ENCODE measurements at places on chromosomes 11 and 22. TPM values are rescaled to one million over a fixed set of nuclear protein-coding genes. Genes with fewer than 3 reads are reported as not detected.

Gene TRIM51
- total RNA-seq: not detected

GRCh38 chr11:30143098-30143705 lies 87.6 kb upstream of the FSHB start:
- DNase-seq: peak; percentile 41

GRCh38 chr11:134292661-134293060 lies 16.5 kb downstream of the GLB1L3 start:
- no peak for DNase-seq

Gene NXPE4
- not detected for total RNA-seq

DNA sequence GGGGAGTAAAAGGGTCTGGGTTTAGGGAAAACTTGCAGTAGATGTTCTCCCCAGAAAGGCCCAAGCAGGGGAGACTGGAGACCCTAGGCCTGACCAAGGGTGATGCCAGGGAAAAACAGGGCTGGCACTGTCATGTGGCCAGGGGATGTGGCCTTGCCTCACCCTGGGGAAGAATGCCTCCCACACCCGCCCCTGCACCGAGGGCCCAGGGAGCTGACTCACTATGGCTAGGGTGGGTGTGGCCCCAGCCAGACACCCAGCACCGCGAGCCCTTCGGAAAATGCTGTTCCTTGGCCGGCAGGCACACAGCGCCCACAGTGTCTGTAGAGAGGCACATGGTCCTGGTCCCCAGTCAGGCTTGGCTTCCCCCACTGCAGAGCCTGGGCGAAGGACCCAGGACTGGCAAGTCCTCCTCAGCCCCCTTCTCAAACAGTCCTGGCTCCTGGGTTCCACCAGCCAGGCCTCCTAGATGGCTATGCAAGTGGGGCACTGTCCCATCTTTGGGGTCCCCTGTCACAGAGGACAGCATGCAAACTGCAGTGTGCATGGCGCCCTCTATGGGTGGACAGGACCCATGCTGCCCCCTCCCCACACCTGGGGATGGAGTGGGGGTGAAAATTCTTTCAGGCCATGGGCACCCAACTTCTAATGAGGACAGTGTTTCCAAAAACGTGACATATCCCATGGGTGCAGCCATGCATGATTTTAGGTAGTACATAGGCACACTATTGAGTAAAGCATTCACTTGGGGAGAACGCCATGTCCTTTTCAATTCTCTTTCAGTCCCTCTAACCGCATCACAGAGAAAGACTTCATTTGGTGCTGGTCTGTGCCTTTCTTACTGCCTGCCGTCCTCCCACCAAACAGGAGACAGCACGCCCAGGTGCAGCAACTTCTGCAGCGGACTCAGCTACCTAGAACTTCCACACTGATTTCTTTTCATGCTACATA lies 15.2 kb downstream of the TMPRSS5 start:
- peak; percentile 91 for DNase-seq

DNA sequence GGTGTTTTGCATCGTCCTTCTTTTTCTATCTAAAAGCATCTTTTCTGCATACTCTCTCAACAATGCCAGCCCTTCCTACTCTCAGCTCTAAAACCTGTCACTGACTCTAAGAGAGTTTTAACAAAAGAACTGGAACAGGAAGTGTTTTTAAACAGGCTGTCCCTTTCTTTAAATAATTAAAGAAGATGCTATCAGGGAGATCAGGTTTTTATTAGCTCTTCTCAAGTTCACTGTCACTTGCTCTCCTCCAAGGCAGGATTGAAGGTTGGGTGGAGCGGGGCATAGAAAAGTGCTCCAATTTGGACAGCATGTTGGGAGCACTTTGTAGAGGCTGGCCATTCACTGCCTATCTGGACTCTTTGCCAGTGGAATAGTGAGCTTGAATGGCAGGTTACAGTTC lies 56.4 kb upstream of the BARX2 start:
- no peak for DNase-seq

Gene CSTPP1
- 31.5 TPM for total RNA-seq

DNA sequence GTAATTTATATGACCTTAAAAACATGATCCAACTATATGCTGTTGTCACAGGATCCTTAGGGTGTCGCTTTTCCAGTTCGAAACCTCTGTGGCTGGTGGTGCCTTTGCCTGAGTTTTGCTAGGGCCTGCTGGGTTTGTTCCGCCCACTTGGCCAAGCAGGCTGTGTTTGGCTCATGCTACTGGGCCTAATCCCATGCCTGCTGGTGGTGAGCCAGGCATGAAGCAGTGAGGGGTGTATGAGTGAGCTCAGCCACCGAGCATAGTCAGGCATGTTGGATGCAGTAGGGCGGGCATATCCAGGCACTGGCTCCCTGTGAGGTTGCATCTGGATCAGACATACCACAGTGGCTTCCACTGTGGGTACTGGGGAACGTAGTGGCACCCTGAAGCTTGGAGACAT lies 16.3 kb downstream of the NPAT start:
- DNase-seq: no peak

DNA sequence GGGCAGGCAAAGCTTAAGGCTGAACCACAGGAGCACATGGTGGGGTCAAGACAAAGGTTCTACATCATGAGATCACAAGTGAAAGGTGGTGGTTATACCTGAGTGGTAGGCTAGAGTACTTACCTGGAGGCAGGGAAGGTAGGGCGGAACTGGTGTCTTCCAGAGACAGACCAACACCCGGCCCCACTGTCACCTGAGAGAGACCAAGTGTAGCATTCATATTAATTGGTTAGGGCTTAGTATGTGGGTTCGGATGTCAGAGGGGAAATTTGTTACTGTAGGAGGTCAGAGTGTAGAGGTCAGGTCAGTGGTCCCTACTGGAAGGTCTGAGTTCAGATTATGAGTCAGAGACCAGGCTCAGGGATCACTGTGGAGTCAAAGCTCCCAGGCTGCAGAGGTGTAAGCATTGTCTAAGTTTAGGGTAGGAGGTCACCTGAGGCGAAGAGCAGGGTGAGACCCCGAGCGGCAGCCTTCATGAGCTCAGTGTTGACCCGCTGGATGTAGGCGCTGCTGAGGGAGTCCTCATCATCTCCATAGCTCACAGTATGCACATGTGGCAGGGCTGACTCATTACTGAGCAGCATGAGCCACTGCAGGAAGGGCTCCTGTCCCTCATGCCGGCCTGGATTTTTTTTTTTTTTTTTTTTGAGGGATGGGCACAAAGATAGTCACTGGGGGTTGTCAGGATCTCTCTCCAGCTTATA lies 3.2 kb downstream of the TPP1 start:
- DNase-seq: peak; percentile 66

GRCh38 chr11:123473941-123474677 lies 44.0 kb downstream of the GRAMD1B start:
- DNase-seq: peak; percentile 96

- no peak for DNase-seq
Observed at GRCh38 chr11:16295592-16295991, 60.8 kb downstream of the SOX6 start.

GRCh38 chr22:20604776-20605221 lies 97.4 kb downstream of the MED15 start:
- no peak for DNase-seq

DNA sequence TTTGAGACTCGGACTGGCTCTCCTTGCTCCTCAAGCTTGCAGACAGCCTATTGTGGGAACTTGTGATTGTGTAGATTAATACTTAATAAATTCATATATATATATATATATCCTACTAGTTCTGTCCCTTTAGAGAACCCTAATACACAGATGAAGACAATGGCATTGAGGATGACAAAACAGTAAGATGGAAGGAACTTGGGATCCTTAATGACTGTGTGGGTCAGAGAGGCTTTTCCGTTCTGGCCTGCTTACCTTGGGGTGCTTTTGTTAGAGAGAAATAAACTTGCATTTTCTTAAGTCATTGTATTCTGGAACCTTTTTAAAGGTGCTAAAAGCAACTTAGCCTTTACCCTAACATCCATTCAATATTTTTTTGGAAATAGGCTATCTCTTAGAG lies 49.6 kb upstream of the RRAS2 start:
- DNase-seq: no peak
